ENCODE measurements at places on chromosomes 2 and 18.

DNA sequence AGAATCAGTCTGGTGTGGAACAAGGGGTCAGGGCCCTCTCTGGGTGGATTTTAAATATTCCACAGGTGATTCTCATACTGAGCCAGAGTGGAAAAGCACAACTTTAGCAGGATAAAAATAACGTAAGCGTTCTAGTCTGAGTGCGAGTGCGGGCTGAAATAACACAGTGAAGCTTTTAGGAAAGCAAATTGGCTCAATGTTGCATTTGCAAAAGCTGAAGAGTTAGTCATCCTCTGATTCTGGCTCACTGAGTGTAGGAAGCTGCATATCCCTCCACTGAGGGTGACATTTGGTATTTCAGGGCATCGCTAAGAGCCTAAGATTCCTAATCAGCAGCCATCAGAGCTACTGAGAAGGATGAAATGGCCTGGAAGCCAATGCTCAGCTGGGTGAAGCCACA is 134.7 kb downstream of the RIF1 start:
- no peak for DNase-seq

DNA sequence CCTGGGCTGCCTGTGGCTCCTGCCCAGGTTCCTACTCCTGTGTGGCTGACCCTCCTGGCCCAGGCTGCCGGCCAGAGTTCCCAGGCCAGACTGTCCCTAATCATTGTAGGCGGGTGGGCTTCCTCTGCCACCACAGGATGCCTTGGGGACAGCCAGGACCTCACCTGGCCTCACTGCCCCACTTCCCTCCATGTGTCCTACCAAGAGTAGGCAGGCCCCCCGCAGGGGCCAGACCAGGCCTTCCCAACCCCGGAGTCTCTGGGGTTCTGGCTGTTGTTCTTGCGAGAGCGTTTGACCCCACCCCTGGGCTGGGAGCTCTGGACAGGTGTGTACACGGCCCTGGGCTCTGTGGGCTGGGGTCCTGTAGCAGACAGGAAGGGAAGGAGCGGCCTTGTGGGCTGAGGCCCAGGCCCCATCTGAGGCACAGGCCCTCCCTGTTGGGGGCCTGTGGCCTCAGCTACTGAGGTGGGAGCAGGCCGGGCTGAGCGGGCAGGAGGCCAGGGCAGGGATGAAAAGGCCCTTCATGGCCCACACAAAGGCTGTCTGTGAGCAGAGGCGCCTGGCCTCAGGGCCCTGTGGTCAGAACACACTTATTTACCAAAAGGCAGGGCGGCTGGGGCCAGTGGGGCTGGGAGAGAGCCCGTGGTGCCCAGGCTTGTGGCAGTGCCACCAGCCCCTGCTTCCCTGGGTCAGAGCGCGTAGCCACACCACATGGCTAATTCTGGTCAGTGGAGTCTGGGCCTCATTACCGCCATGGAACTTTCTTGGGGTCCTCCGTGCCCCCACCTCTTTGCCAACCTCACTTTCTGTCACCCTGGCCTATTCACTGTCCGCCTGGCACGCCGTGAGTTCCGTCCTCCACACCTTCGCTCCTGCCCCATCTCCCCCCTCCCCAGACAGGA is 2.0 kb downstream of the SNORC start:
- no peak for DNase-seq

DNA sequence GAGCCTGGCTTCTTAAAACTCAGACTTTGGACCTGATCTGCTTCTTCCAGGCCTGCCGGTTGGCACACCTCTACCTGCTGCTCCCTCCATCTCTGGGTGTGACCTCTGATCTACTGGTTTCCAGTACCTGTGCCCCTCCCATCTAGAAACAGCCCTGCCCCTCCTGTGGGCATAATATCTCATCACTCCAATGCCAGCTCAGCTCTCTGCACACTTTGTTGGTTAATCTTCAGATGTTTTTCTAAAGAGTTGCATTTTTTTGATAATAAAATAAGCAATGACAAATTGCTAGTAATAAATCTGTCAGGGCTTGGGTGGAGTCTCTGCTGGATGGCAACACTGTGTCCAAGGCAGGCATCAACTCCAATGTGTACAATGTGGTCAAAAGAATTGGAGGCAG is 89.6 kb upstream of the PPP1CB start:
- DNase-seq, result no peak

GRCh38 chr2:72934683-72935610 is 17.6 kb downstream of the EMX1 start:
- no peak for DNase-seq

DNA sequence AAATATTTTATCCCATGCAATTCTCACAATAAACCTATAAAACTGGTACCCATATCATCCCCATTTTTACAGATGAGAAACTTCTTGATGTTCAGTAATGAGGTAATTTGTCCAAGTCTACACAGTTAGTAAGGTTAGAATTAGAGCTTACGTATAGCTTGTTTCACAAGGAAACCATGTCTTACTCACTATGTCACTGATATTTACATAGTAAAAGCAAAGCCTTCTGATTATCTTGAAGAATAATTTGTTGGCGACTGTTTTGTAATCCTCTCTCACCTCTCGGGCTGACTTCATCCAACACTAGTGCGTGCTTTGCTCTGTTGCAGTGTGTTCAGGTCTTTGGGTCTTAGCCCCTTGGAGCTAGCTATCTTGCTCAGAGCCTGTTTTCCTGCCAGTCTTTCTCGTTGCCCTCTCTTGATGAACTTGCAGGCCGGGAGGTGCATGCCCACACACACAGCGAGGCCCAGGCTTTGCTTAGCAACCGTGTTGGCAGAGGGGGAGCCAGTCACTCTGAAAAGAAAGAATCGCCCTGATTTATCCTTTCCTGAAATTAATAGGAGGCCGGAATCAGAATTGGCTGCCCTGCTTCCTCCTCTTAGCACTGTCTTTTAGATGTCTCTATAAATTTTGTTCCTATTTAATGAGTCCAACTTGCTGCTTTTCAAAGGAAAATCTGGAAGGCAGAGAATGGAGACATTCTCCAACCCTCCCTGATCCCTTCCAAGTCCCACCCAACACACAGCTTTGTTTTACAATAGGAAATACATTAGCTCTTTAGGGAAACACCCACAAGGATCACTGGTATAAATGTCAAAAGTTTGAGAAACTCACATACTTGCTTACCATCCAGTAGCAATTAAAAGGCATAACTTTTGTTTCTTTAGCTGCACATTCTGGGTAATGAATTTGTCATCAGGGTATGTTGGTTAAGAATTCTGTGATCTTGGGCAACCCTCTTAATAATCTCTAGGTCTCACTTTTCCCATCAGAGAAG is 97.6 kb upstream of the SEC11C start:
- DNase-seq, result no peak

DNA sequence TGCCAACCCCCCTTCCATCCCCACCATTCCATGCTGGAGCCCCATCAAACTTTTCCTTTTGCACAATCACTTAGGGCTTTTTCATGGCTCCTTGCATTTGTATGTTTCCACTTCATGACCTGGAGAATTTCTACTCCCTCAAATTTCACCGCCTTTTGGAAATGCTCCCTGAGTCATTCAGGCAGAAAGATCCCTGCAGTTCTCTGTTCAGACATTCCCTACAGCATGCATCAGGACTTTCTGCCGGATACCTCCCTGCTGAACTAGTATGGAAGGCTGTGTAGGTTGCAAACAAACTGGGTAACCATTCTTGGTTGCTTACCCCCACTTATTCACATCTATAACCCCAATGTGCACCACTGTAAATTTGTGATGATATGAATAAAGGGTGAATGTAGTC is 389.6 kb upstream of the CELF4 start:
- no peak for DNase-seq

DNA sequence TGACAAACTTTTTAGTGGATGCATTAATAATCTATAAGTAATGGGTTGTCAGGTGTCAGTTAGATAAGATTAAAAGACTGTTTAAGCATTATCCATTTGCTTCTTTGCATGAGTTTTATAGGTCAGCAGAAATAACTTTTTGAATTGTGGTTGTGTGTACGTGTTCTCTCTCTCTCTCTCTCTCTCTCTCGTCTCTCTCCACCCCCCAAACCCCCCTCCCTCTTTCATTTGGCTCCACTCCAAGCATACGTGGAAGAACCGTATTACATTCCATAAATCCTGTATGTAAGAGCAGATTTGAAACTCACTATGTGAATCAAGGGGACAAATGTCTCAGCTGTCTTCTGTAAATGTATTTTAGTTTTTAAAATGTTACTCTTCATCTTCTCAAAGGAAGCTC is 120.2 kb downstream of the MEIS1 start:
- no peak for DNase-seq

- no peak for DNase-seq
Observed at GRCh38 chr2:18230668-18231067, 329.8 kb downstream of the RDH14 start.
